Left cardiac atrium (tissue), 4 donors: ENCODE measurements at places on chromosomes 16 and 17. TPM values are rescaled to one million over a fixed set of nuclear protein-coding genes. Genes with fewer than 3 reads are reported as not detected.

The JPH3 gene
- total RNA-seq: 0.09 TPM

The VAT1L gene
- total RNA-seq: 7.7 TPM

The CCL14 gene
- total RNA-seq: 47.7 TPM

The BRIP1 gene
- 0.10 TPM for total RNA-seq

The ZPBP2 gene
- not detected for total RNA-seq

The MVP gene
- total RNA-seq: 72.7 TPM

The ALOX15B gene
- 0.39 TPM for total RNA-seq

The DNAAF1 gene
- total RNA-seq: not detected

The NOXO1 gene
- total RNA-seq: not detected

The CACNG5 gene
- total RNA-seq: not detected

The SLC12A3 gene
- total RNA-seq: not detected

The LDHD gene
- 28.5 TPM for total RNA-seq

The OR1F1 gene
- not detected for total RNA-seq

The KRTAP4-3 gene
- not detected for total RNA-seq

The KRTAP9-1 gene
- not detected for total RNA-seq

The KCNJ16 gene
- total RNA-seq: not detected

The HOXB5 gene
- 0.41 TPM for total RNA-seq

The CBFA2T3 gene
- 6.5 TPM for total RNA-seq

The KCNAB3 gene
- 0.97 TPM for total RNA-seq

The KRT25 gene
- total RNA-seq: not detected

The NPIPA5 gene
- 8.6 TPM for total RNA-seq

The KRT15 gene
- total RNA-seq: 0.37 TPM

The PPL gene
- 6.1 TPM for total RNA-seq

The SLC35B1 gene
- total RNA-seq: 48.8 TPM

The SULT1A2 gene
- total RNA-seq: 1.3 TPM

The KRTAP4-4 gene
- total RNA-seq: not detected

The FOXL1 gene
- total RNA-seq: 0.80 TPM

The MYO15A gene
- 0.71 TPM for total RNA-seq

The SLC16A13 gene
- total RNA-seq: 1.2 TPM

The HSD11B2 gene
- not detected for total RNA-seq

The CDC6 gene
- total RNA-seq: 1.9 TPM

The DUSP3 gene
- total RNA-seq: 149 TPM

The TCAP gene
- total RNA-seq: 2,797 TPM

The HBA1 gene
- 232 TPM for total RNA-seq

The RAMP2 gene
- 49.7 TPM for total RNA-seq

The PHLPP2 gene
- total RNA-seq: 4.6 TPM

The VASN gene
- total RNA-seq: 20.0 TPM

The BAIAP3 gene
- 2.7 TPM for total RNA-seq

The SLC5A11 gene
- not detected for total RNA-seq

The CD68 gene
- 87.3 TPM for total RNA-seq

The KRTAP9-2 gene
- not detected for total RNA-seq

The SLC16A6 gene
- 0.62 TPM for total RNA-seq

The KRT20 gene
- total RNA-seq: not detected

The TP53TG3C gene
- not detected for total RNA-seq

The PRAC1 gene
- not detected for total RNA-seq

The PLEKHH3 gene
- 18.1 TPM for total RNA-seq

The MYH2 gene
- not detected for total RNA-seq
